ENCODE measurements at places on chromosomes 7 and 10. TPM values are rescaled to one million over a fixed set of nuclear protein-coding genes. Genes with fewer than 3 reads are reported as not detected.
A peak's percentile ranks its signal among the peaks of the same experiment; 100 is the strongest.

GRCh38 chr7:126657137-126657536 is 595.6 kb downstream of the GRM8 start:
- no peak overlapping the region for H3K4me3 ChIP-seq
- DNase-seq: no peak
- H3K27me3 ChIP-seq: no peaks in the 10 kb centered on the region
- H3K27ac ChIP-seq: no peak overlapping the region

DNA sequence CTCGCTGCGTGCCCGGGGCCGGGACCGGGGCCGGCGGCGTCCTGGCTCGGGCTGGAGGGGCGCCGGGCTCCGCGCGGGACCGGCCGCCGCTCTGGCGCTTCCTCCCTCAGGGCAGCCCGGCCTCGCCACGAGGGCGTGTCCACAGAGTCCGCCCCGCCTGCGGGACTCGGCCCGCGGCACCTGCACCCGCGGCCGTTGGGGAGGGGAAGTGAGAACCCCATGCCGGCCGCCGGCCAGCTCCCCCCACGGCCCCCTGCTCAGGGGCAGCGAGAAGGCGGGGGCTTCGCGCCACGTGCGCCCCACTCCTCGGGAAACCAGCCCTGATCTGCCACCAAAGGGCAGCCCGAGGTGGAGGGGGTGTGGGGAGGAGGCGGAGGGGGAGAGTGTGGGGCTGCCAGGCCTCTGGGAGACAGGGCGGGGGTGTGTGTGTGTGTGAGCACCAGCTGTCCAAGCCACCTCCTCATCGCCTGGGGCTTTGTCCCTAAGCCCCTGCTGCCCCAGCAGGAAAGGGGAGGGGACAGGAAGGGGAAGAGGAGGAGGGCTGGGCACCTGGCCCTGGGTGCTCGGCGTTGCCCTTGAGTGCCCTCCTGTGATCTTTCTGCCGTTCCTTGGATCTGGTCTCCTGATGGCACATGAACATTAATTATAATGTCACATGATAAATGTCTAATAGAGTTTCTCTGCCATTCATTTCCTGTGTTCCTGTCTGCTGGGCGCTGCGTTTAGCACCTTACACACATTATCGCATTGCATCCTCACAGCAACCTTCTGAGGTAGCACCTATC is at the start of gene PIK3AP1:
TSS of gene PIK3AP1 (minus strand) at position 93 of the 785 bp plus-strand sequence. CDS start 120 bp downstream, outside the sequence.
- H3K4me1 ChIP-seq: no peaks in the 10 kb centered on the region
- H3K4me3 ChIP-seq: peak within 1 kb of the TSS; percentile 62
- no peaks in the 10 kb centered on the region for H3K36me3 ChIP-seq
- H3K27me3 ChIP-seq: no peaks in the 10 kb centered on the region
- H3K27ac ChIP-seq: peak within 1 kb of the TSS; percentile 41

GRCh38 chr7:152937282-152937681 is 177.7 kb downstream of the ACTR3B start:
- no peaks in the 10 kb centered on the region for H3K27me3 ChIP-seq
- no peak overlapping the region for H3K27ac ChIP-seq
- no peak overlapping the region for H3K4me3 ChIP-seq
- no peaks in the 10 kb centered on the region for H3K36me3 ChIP-seq
- no peaks in the 10 kb centered on the region for H3K4me1 ChIP-seq
- no peak for DNase-seq

- no peak for DNase-seq
- H3K27ac ChIP-seq: no peak overlapping the region
- no peaks in the 10 kb centered on the region for H3K4me1 ChIP-seq
- no peaks in the 10 kb centered on the region for H3K36me3 ChIP-seq
- H3K27me3 ChIP-seq: no peaks in the 10 kb centered on the region
Observed at GRCh38 chr7:52017802-52018679, 701.4 kb upstream of the COBL start.

GRCh38 chr10:30765022-30765615 is 135.6 kb upstream of the LYZL2 start:
- H3K27ac ChIP-seq: no peak overlapping the region
- H3K4me1 ChIP-seq: no peaks in the 10 kb centered on the region
- no peaks in the 10 kb centered on the region for H3K27me3 ChIP-seq
- no peak overlapping the region for H3K4me3 ChIP-seq

GRCh38 chr10:102492983-102493382 is 9.5 kb downstream of the ACTR1A start:
- H3K4me1 ChIP-seq: no peaks in the 10 kb centered on the region
- no peak overlapping the region for H3K4me3 ChIP-seq
- H3K36me3 ChIP-seq: peaks cover 28% of the 10 kb centered on the region
- no peak for DNase-seq

The FOXI2 gene
- total RNA-seq: not detected

DNA sequence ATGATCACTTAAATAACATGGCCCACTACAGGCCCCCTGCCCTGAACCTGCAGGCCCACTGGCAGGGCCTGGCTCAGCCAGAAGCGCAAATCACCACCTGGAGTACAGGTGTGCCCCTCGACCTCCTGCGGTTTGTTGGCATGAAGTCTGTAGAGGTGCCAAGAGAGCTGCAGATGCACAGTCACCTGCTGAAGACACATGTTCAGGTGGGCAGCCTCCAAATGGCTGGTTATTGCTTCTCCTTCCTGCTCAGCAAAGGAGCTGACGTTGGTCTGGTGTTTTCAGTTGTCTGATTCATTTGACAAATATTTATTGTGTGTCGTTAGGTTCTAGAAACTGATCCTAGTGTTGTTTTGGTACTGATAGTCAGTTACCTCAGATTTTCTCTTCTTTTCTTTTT is 29.0 kb downstream of the DHTKD1 start:
- no peak overlapping the region for H3K27ac ChIP-seq
- no peak for DNase-seq
- no peak overlapping the region for H3K4me3 ChIP-seq
- peaks cover 54% of the 10 kb centered on the region for H3K36me3 ChIP-seq

DNA sequence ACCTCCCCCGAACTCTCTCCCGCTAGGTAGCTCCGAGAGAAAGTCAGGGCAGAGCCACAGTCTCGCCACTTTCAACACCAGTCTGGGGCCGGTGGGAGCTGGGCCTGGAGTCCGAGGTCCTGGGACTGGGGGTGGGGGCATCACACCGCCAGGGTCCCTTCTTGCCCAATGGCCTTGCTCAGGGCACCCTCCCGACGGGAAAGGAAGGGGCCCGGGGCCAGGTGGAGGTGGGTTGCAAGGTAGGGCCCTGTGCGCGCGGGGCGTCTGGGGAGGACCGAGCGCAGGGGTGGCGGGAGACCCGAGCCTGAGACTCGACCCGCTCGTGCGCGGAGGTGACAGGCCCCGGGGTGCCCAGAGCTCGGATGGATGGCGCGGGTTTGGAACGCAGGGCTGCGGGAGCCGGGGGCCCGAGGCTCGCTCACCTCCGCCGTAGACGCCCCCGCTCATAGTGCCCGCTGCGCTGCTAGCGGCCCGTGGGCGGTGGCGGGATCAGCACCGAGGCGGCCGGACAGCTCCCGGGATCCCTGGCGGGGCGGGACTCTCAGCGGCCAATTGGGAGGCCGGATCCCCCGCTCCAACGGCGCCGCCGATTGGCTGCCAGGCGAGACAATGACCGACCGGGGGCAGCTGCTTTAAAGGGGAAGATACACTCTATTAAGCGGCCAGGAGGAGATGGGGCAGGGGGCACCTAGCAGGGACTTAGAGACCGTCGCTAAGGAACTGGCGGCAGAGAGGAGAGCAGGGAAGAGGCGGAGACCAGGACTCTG is at the start of gene ACTL6B:
TSS of gene ACTL6B (minus strand) at position 541 of the 767 bp plus-strand sequence. CDS start at position 447, 94 bp downstream.
- H3K4me3 ChIP-seq: no peak within 1 kb of the TSS
- no peak for DNase-seq
- no peak within 1 kb of the TSS for H3K27ac ChIP-seq
- peaks cover 22% of the 10 kb centered on the region for H3K27me3 ChIP-seq
- H3K4me1 ChIP-seq: peaks cover 7% of the 10 kb centered on the region

GRCh38 chr10:42637648-42638054 is 719 bp downstream of the ZNF33B start:
- no peaks in the 10 kb centered on the region for H3K27me3 ChIP-seq
- H3K4me1 ChIP-seq: peaks cover 6% of the 10 kb centered on the region
- peak overlapping the region; percentile 93 for H3K27ac ChIP-seq
- peak overlapping the region; percentile 62 for H3K4me3 ChIP-seq
- no peaks in the 10 kb centered on the region for H3K36me3 ChIP-seq

The ZNF394 gene
- 10.8 TPM for total RNA-seq

DNA sequence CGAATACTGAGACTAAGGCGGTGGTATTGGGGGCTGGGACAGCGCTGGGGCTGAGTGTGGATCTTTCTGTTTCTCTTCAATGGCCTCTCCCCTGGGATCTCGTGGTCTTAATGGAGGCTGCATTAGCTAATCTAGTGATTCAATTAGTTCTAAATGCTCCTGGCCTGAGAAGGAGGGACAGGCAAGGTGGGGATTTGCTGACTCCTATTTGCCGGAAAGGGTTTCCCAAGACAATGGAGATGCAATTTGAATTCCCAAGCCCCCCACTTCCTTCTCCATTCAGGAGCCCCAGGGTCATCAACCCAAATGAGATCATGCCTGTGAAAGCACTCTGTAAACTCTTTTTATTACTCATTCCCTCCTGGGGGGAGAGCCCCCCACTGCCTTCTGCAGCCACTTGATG is 111.7 kb upstream of the PLXNA4 start:
- H3K36me3 ChIP-seq: no peaks in the 10 kb centered on the region
- H3K27ac ChIP-seq: no peak overlapping the region
- no peaks in the 10 kb centered on the region for H3K27me3 ChIP-seq

DNA sequence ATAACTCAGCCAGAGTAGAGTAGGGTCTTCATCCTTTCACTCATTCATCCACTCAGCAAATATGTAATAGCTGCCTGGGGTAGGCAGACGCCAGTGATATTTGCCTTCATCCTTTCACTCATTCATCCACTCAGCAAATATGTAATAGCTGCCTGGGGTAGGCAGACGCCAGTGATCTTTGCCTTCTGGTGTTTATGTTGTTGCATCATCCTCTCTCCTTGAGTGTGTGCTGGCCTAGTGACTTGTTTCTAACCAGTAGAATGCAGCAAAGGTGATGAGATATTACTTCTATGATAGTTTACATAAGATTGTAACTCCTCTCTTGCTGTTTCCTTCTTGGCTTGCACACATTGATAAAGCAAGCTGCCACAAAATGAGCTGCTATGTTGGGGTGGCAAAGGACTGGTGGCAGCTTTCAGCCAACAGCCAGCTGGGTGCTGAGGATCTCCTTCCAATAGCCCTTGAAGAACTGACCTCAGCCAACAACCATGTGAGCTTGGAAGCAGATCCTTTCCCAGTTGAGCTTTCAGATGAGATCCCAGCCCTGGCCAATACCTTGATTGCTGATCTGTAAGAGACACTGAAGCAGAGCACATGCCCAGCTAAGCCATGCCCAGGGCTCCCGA is 23.2 kb upstream of the MTPN start:
- no peak for DNase-seq
- H3K27me3 ChIP-seq: no peaks in the 10 kb centered on the region
- no peaks in the 10 kb centered on the region for H3K4me1 ChIP-seq
- H3K36me3 ChIP-seq: no peaks in the 10 kb centered on the region
- no peak overlapping the region for H3K4me3 ChIP-seq

GRCh38 chr10:7351894-7352293 is 58.9 kb downstream of the SFMBT2 start:
- no peak overlapping the region for H3K4me3 ChIP-seq
- H3K4me1 ChIP-seq: no peaks in the 10 kb centered on the region
- no peaks in the 10 kb centered on the region for H3K27me3 ChIP-seq
- H3K27ac ChIP-seq: no peak overlapping the region

The CPA2 gene
- total RNA-seq: not detected

All from right atrium auricular region (tissue), 2 donors.